ENCODE measurements at places on chromosomes 6 and 20.

DNA sequence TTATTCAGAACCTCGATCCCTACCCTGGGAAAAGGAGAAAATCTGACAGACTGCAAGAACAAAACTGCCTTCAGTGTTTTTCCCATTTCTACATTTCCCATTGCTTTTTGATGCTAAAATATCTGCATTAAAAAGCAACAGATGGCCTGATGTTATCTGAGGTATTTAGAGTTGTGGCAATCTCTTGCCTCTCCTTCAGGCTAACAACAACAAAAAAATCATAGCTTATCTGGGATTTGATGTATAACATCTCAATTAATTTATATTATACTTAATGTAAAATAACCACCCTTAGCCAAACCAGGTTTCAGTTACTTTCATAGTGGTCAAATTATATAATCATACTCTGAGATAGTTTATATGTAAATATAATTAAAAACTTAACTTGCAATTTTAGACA lies 15.8 kb upstream of the GABRR2 start:
- no peak for DNase-seq

DNA sequence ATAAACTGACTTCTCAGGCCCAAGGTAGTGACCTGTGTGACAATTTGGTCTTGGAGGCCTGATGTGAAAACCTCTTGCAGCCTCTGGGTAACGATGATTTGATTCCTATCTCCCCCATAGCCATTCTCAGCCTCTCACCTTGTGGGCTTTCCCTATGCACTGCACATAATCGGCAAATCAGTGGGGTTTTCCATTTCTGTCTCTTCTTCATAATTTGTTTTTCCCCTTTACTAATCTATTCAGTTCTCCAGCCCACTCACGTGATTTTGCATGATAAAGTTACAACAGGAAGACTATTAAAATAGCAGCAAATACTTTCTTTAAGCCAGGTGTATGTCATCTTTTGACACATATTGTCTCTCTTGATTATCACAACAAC lies 893.7 kb downstream of the TFAP2A start:
- DNase-seq: no peak

DNA sequence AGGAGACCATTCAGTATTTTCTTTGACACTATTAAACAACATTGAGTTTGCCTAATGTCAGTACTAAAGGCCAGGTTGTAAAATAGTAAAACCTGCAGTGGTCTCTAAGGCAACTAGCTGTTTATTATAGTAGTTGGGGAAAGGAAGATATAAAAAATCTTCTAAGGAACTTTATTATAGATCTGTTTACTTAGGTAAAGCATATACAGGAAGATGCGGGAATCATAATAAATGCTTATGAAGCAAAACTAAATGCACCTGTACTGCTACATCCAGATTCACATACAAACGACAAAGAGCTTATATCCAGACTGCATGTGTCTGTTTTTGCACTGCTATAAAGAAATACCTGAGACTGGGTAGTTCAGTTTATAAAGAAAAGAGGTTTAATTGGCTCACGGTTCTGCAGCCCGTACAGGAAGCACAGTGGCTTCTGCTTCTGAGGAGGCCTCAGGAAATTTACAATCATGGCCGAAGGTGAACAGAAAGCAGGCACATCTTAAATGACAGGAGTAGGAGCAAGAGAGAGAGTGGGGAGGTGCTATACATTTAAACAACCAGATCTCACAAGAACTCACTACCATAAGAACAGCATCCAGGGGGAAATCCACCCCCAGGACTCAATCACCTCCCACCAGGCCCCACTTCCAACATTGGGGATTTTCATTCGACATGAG lies 8.7 kb upstream of the TRIM39 start:
- DNase-seq: no peak

GRCh38 chr6:120805276-120805675 lies 529.0 kb downstream of the TBC1D32 start:
- DNase-seq: no peak

DNA sequence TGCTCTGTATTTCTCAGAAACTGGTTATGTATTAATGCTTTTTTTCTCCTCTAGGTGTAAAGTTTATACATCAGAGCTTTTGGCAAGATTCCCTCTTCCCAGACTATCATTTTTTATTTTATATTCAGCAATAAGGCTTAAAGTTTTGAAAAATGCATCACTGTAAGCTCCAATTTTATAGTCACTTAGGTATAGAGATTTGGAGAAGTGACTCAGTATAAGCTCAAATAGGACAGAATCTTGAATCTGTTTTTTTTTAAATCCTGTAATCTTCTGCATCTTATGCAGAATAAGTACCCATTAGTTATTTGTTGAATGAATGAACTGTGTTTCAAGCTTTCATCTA lies 1.0 kb downstream of the NCOA7 start:
- no peak for DNase-seq

DNA sequence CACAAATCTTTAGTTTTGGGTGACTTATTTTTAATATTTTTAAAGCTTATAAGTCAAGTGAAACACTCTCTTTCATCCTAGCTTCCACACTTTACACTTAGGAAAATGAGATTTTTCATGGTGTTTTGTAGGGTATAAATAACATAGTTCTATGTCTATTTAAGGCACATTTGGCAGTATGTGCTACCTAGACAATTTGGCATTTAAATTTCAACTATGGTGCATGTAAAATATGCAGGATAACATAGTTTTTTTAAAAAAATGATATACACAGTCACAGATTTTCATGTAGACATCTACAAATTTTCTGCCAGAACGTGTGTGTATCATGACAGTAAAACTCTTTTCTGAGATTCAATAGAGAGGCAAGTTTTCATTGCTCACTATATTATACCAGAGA lies 115.1 kb upstream of the MAP3K7 start:
- no peak for DNase-seq

GRCh38 chr6:140597181-140597580 lies 1222.7 kb upstream of the CITED2 start:
- no peak for DNase-seq

- no peak for DNase-seq
Measured at GRCh38 chr6:54624216-54624615, 222.4 kb upstream of the FAM83B start.

DNA sequence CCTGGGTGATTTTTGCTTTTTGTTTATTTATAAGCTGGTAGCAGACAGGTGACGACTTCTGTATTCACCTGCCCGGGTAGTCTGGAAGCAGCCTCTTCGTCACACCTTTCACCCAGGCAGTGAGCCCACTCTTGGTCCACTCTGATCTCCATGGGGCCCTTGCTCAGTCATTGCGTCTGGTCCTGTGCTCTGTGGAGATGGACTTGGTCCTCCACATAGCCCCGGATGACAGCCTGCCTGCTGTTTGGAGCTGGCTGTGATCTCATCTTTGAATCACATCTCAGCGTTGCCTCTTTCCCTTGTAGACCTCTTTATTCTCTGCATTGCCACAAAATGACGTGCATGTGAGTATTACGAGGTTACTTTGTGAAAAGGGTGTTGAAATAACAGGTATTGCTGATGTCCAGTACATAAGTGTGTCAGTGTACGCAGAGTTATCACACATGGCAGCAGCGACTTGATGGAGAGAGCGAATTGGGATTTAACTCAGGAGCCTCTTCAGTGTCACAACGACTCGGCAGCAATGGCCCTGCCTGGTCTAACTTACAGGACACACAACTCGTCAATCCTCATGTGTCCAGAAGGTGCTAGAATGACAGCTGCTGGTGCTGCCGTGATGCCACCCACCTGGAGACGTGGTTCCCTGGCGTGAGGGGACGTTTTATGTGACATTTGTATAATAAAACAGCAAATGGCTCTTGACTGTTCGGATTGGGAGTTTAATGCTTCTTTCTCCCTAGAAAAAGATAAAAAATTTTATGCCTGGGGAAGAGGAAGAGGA lies 24.2 kb upstream of the FRMD1 start:
- no peak for DNase-seq

DNA sequence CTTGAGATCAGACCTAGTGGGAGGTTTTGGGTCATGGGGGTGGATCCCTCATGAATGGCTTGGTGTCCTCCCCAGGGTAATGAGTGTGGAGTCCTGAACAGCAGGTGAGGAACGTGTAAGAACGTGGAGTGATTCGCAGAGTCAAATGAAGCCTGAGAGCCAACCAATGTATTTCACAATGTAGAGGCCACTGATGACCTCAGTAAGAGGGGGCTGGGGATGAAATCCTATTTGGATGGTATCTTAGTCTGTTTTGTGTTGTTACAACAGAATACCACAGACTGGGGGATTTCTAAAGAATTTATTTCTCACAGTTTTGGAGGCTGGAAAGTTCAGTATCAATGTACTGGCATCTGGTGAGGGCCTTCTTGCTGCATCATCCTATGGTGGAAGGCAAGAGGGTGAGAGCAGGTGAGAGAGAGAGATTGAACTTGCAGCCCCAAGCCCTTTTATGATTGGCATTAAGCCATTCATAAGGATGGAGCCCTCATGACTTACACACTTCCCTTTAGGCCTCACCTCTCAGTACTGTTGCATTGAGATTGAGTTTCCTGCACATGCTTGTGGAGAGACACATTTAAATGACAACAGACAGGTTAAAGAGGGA lies 47.3 kb upstream of the HIVEP1 start:
- no peak for DNase-seq

- no peak for DNase-seq
Measured at GRCh38 chr20:58981628-58982364, 740 bp downstream of the NELFCD start.

DNA sequence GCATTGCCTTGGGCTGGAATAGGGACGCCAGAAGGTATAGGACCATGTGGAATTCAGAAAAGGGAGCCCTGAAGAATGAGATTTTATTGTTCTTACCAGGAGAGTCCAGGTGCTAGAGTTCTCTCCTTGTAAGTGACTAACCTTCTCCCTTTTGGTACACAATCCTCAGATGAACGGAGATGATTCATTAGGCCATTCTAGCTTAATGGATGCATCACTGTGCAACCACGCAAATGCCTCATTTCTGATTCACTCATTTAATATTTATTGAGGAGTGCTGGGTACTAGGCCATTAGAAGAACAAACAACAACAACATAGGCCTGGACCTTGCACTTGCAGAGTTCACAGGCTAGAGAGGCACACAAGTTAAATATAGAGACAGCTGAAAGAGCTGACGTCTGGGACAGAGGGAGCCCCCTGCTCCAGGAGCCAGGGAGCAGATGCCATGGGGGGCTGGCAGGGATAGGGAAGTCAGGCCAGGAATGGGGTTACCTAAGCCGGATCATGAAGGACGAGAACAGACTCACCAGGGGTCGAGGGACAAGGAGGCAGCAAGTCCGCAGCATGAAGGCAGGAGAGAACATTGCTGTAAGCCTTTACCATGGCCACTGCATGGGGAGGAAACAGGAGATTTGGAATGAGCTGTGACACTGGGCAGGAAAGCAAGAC lies 179.5 kb upstream of the AKAP12 start:
- DNase-seq: no peak

- no peak for DNase-seq
Measured at GRCh38 chr6:52346503-52346902, 15.4 kb upstream of the PAQR8 start.

DNA sequence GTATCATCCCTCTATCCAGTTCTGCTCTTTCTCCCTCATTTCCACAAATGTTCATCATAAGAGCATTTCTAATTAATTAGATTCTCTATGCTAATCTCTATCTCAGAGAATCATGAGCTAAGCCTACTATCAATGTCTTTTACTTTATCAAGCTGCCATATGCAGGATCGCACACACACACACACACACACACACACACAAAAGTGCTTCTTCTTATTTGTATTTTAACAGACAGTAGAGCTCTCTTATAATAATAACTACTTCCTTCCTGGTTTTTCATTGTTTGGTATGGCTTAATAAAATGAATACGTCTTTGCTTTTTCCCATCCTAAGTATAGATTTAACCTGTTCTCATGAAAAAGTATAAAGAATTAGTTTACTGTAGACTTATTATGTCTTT lies 170.2 kb downstream of the HAO1 start:
- DNase-seq: no peak

GRCh38 chr6:107626645-107627044 lies 136.7 kb downstream of the SOBP start:
- DNase-seq: no peak

DNA sequence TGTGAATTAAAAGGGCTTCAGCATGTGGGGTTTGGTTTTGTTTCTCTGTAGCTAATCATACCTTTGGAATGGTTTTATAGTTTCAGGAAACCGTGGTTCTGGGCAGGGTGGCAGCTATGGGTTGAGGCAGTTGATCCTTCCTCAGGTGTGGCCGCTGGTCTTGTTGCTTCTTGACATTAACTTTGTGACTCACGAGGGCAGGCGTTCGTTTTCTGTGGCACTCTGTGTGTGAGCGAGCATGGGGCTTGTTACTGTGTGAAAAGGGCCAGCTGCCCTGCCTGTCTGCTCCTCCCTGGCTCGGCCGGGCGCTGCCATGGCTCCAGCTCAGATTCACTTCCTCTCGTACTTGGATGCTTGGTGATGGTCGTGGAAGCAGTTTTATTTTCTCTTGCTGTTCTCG lies 16.2 kb downstream of the DNAJC5 start:
- DNase-seq: no peak

GRCh38 chr6:142676027-142676443 lies 268.9 kb downstream of the HIVEP2 start:
- DNase-seq: no peak

GRCh38 chr6:142380626-142381025 lies 78.8 kb downstream of the ADGRG6 start:
- no peak for DNase-seq

- no peak for DNase-seq
Measured at GRCh38 chr6:141349710-141350109, 783.0 kb upstream of the GJE1 start.

DNA sequence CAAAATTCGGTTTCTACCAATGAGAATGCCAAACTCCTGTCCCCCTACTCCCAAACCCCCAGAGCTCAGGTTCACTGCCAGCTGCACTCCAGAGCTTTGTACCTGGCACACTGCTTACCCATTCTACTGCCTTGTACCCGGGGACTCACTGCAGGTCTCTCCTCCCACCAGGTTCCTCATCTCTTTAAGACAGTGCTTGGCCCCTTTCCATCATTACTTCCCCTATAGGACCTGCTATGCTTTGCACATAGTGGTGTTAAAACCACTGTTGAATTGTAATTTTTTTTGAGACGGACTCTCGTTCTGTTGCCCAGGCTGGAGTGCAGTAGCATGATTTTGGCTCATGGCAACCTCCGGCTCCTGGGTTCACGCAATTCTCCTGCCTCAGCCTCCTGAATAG lies 25.9 kb downstream of the LYRM4 start:
- no peak for DNase-seq

DNA sequence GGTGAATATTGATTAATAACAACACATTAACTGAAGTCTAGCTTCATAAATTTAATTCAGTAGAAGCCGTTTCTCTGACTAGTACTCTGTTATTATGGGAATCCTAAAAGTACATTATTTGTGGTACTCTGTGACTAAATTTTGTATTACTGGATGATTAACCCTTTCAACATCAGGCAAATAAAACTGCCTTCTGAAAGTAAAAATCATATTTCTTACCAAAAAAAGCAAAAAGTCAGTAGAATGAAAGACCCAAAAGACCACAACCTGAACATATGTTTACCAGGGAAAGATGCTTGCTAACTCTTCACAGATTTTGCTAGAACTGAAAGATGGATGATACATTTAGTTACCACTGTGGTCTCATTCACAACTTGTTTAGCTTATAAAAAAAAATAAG lies 73.2 kb downstream of the AHI1 start:
- no peak for DNase-seq
